ENCODE measurements at places on chromosomes 11 and 22.

- no peak for DNase-seq
Measured at GRCh38 chr22:17796695-17797094, 22.4 kb upstream of the BID start.

DNA sequence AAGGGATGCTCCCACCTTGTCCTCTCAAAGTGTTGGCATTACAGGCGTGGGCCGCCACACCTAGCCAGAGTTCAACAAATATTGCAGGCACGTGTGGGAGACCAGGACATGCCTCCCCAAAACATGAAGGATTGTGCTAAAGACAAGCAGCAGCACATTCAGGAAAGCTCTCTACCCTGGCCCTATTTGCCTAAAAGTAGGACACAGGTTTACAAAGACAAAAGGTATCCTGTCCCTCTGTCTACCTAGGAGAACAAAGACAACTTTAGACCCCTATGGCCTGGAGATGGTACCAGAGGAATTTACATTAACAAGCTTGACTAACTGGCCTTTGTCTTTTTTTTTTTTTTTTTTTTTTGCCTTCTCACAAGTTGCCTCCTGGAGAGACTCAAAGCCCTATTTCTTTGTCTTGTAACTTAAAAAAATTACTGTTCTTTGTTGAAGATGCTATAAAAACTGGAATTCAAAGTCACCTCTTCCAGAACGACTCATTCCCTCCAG lies 859 bp upstream of the ACCS start:
- DNase-seq: no peak

- no peak for DNase-seq
Measured at GRCh38 chr11:119469506-119469905, 46.5 kb upstream of the THY1 start.

DNA sequence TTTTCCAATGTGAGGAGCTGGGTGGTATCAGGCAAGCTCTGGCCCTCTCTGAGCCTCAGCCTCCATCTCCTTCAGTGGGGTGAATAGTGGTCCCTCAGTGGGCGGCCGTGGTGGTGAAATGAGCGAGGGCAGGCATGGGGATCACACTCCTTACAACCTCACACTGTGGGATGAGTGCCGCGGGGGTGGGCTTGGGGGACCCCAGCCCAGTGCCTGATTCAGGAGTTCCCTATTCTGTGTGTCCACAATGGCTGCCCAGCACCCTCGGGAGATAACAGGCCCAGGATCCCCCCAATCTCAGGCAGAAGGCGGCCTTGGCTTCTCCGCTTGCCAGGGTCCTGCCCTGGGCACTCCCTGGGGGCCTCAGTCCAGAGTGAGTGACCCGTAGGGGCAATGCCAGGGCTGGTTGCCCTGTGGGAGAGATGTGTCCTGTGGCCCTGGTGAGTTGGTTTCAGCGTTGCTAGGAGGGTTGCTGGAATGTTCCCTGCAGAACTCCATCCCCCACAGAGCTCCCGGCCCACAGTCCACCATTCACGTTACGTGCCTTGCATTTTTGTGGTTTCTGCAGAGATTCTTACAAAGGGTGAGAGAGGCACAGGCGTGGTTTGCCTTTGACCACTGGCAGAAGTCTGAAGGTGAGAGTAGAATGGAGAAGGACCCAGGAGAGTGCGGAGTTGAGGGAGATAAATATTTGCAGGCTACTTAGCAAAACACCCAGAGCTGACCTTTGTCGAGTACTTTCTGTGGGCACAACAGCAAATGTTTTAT lies 2.9 kb downstream of the ALDH3B1 start:
- no peak for DNase-seq

DNA sequence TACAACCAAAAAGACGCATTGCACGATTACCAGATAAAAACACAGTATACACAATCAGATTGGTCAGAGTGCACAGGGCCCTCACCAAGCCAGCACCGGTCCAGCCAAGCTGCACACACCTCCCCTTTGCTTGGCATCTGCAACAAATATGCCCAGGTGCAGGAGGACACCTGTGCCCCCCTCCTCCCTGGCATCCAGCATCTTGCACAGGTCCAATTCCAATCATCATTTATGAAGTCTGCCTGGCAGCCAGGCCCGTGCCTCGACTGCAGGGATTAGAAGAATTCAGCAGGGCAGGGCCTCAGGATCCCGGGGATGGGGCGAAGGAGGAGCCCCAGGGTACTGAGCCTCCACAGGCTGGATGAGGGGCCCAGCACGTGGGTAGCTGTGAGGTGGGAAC lies 302.1 kb downstream of the CTTN start:
- no peak for DNase-seq

- DNase-seq: no peak
Measured at GRCh38 chr11:89275966-89276365, 98.3 kb downstream of the TYR start.

DNA sequence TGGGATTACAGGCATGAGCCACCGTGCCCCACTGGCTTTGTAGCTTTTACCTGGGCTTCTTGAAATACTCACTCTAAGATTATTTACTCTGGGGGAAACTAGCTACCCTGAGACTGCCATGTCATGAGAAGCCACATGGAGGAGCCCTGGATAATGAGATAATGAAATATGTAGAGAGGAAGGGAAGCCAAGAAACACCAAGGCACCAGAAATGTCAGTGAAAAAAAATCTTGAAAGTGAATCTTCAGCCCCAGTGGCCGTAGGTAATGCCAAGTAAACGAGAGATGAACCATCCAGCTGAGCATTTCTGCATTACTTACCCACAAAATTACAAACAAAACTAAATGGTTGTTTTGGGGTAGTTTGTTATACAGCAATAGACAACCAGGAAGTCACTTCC lies 125.6 kb downstream of the APIP start:
- DNase-seq: peak; percentile 48

DNA sequence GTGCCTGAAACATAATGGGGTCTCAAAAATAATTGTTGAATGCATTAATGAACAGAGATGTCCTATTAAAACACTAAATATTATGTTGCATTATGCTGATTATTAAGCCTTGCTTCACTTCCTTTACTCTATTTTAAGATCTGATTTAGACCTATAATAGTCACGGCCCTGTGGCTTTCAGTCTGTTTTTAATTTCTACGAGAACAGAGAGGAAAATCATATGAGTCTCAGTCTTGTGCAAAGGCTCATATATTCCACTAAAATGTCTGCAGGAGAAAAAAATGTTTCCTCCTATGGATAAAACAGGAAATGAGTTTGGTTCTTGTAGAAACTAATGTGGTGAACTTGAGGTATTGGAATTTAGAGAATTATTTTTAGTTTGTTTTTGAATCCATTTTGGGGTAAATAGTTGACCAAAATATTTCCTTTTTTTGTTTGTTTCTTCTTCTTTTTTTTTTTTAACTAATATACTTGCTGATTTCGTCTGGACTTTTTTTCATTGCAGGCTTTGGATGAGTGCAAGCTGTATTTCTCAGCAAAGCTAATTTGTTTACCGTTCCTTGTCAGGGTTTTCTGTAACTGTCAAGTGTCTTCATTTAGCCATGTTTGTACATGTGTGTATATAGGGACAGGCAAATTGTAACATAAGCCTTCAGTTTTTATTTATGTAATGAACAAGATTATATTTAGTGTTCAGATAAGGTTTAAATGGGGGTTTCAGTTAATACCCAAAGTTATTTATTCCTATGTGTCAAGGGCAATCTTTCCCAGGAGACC lies 139.1 kb upstream of the DDI1 start:
- no peak for DNase-seq

DNA sequence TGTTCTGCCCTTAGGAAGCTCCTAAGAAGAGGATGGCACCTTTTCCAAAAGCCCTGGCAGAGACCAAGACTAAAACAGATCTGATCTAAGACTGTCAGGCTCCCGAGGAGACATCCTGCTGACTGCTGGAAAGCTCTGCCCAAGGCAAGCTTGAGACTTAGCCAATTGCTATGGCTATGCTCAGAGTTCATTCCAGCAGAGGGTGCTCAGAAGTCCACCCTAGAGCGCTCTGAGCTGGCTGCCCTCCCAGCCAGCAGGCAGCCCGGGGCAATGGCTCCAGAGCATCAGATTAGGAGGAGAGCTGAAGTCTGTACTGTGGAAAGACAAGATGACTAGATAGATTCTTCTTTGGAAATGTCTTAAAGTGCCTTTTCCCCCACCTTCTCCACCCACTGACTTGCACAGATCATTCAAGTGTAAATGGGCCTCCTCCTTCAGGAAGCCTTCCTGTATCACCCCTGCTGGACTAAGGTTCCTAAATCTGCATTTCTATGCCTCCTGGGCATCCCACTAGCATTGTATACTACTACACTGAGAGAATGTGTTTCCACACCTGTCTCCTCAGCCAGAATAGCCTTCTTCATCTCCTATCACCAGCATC lies 23.4 kb downstream of the LRRC55 start:
- DNase-seq: no peak

DNA sequence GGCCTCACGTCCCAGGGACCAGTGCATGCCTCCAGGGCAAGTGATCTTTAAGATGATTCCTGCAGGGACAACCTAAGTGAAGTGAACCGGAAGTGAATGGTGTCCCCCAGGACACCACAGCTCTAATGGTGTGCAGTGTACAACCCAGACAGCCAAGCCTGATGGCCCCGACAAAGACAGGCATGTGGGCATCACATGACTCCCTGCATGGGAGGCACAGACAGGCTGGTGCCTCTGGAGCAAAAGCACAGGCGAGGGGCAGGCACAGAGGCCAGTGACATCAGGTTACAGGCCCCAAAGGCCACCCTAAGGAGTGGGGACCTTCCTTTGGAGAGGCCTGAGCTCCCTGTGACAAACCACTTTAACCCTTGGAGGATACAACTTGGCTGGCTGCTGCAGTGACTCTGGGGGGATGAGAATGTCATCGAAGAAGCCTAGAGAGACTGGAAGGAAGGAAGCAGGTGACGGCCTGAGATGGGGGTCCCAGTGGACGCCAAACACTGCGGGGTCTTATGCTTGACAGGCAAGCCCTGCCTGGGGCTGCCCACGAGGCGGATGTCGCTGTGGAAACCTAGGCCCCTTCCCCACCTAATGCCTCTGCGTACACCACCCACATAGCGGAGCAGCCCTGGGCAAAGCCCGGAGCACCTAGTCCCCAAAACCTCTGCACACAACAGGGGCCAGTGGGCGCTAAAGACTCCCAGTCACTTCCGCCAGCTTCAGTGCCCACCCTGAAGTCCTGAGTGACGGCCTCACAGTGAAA lies 12.4 kb downstream of the POLR3H start:
- no peak for DNase-seq

DNA sequence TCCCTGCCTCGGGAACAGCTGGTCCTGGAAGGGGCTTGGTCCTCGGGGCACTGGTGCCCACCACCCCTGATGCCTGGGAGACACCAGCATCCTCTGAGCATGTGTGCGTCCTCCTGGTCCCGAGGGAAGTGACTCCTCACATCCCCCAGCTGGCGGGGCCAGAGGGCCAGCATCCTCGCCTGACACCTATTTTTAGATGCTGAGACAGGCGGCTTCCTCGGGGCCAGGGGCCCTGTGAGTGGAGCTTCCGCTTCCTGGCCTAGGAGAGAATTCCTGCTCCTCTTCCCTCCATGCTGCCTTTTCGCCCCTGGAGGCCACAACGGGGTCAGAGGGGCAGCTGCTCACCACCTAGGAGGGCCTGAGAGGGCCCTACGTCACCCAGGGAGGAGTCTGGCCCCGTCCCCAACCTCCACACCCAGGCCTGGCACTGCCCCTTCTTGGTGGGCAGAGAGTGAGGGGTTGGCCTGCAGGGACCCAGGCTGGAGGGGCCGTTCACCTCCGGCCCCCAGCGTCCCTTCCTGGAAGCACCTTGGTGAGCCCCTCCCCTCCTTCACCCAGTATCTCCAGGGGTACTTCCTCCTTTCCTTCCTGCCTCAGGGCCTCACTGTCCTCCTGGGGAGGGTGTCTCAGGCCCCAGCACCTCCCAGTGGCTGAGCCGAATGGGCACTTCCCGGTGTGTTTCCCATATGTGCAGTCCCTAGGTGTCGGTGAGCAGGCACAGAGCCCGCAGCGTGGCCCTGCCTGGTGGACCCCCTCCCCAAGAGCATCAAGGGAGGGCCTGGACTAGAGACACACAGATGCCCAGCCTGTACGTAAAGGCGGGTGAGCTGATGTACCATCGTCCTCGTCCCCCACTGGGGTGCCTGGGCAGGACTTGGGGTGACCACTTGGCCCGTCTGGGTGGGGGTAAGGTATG lies 6.1 kb downstream of the CD81 start:
- no peak for DNase-seq

- no peak for DNase-seq
Measured at GRCh38 chr11:130762638-130763037, 153.6 kb downstream of the SNX19 start.

GRCh38 chr22:33991620-33992019 lies 71.3 kb upstream of the LARGE1 start:
- no peak for DNase-seq

- no peak for DNase-seq
Measured at GRCh38 chr11:108663154-108663877, 1.6 kb upstream of the DDX10 start.

GRCh38 chr11:62602141-62603071 lies 741 bp upstream of the MTA2 start:
- no peak for DNase-seq

DNA sequence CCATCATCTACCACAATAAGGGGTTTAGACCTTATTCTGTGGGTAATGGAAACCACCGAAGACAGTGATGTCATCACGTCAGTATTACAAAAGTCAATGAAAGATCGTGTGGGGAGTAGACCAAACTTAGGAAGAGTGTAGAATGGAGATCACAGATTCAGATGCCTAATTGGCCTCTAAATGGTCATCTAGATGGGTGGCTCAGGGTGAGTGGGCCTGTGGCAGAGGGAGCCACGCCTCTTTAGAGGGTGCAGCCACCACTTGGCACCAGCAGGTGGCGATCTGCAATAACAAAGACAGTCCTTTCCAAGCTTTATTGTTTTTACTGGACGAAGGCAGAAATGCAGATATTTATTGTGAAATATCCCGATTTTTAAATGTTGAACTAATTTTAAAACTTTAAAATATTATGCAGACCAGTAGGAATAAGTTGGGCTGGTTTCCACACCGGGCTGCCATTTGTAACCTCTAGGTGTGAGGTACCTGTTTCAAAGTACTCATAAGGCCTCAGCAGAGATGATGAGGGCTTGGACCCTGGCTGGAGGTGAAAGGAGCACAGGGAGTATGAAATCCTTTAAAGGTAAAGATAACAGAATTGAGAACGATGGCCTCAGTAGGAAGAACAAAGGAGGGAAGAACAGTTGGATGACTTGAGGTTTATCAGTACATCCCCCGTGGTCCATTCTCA lies 222.0 kb downstream of the DBX1 start:
- peak; percentile 14 for DNase-seq

DNA sequence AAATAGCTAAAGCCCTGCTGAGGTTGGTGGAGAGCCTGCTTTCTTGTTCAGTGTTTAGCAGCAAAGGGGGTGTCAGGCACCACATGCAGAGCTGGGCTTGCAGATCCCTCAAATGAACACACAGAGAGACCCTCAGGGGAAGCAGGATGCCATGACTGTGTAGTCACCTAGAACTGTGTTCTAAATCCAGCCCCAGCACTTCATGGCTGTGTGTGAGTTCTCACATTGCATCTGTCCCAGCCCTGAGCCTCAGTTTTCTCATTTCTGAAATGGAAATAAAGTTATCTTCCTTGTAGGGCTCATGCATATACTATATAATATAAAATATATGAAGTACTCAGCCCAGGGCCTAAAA lies 47.1 kb downstream of the CWC15 start:
- DNase-seq: no peak

Data from Jurkat, Clone E6-1 (cell line).